ENCODE measurements at places on chromosomes 5 and 9.

DNA sequence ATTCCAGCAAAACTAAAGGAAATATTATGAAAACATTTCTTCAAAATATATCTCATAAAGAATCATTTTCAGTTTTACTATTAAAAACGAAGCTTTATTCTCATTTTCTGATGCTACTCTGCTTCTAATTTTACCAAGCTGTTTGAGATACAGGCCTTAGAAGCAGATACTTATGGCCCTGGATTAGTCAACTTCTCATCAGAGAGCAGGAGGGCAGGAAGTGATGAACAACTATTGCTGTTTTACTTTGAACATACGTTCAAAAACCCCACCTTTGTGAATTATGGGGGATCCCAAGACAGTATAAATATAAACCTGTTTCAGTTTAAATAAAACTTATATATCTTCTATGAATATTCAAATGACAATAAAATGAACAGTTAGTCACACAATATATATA lies 16.0 kb downstream of the MPDZ start:
- DNase-seq = no peak

DNA sequence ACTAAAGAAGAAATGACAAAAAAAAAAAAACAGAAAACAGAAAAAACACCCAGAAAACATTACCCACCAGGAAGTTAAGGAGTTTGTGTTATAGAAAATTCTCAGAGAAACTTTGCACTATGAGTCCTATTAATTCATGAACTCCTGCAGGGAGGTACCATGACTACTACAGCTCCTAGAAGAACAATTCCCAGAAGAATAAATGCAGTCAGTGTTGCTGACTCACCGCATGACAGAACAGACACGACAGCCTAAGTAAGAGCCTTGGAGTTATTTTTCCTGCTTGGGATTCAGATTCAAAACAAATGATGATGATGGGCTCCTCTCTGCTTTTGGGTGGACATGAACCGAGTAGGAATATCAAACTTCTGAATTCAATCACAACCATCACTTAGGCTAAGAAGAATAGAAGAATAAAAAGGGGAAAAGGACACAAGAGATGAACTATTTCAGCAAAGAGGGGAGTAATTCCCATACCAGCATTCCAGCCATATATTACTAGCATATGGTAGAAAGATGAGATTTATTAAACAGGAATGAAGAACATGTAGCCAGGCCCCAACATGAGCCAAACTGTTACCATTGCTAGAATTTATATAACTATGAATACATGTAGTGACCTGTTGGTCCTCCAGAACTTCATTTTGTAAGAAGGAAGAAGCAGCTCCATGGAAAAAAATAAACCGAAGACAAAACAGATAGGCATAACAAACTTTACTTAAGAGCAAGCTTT lies 209.6 kb upstream of the PDE4D start:
- no peak for DNase-seq

DNA sequence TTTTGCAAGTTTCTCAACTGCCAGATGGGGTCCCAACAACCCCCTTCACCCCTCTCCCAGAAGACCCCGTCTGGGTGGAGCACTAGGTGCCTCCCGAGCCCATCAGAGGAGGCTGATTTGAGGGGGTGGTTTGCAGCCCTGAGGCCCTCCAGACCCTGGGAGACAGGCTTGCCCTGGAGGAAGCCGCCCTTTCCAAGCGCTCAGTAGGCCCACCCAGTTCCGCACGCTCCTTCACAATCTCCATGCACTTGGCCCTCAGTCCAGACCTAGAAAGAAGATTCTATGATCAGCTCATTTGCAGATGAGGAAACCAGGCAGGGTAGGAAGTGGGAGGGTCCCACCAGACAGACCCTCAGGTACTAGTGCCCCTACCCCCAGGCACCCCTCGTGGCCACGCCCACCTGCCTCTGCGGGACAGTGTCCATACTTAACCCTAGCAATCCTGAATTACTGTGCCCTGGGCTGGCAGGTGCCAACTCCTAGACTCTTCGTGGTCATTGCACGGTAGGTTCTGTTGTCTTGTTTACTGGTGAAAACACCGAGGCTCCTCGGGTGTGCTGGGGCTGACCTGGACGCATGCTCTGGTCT lies 22.3 kb downstream of the OR2V1 start:
- DNase-seq = no peak

DNA sequence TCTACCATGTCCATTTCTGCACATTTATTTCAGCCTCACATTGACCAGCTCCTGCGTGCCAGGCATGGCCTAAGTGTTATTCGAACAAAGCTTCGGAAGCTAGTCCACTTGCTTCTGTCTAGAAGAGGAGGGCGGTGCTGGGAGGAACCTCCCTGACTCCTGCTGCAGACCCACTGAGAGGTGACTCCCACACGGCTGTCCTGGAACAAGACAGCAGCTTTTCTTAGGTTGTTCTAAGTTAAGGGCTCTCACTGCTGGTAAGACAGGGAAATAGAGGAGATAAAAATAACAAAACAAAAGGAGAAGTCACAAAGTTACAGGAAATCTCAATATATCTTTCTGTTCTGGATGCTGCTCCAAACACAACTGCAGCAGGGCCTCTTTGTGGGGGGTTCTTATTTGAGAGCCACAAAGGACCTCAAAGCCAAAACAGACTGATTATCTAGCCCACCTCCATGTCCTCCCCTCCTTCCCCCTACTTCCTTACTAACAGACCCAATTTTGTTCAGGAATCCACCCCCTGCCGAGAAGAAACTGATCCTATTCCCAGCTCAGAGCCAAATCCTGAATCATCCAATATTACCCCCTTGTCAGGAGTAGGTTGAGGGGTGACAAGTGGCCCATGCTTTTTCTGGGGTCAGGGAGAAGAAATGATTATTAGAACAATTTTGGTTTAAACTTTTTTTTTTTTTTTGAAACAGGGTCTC lies 28.4 kb upstream of the KCNIP1 start:
- no peak for DNase-seq

DNA sequence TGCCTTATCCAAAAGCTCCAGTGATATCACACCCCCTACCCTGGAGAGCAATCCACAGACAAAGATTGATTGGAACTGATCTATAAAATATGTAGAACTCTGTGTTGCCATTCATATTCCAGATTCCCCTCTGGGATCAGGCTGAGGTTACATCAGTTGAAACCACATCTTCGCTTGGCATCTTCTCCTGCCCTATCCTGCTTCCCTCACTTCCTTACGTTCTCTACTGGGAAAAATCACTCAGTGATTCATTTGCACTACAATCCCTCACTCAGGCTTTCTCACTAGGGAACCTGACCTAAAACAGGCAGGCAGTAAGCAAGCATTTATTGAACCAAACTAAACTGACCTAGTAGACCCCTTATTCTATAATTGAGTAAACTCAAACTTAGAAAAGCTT lies 111.7 kb downstream of the ESM1 start:
- DNase-seq = no peak

Measured in NCI-H1417 treated with DMSO at 0.1 percent for 48 hours (cell line).